ENCODE measurements at places on chromosomes 5 and 9.

DNA sequence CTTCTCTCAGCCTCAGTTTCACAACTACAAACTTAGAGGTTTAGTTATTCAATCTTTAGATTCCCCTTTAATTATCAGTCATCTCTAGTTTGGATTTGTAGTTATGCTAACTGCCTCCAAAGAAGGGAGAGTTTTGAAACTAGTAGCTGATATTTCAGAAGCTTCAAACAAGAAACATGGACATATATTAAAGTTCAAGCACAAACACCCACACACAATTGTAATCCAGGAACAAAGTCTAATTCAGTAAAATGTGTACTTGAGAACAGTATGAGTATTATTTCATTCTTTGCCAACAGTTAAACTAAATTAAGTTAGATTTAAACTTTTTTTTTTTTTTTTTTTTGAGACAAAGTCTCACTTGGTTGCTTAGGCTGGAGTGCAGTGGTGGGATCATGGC, 71.2 kb upstream of the ABCA1 start:
- DNase-seq = no peak

DNA sequence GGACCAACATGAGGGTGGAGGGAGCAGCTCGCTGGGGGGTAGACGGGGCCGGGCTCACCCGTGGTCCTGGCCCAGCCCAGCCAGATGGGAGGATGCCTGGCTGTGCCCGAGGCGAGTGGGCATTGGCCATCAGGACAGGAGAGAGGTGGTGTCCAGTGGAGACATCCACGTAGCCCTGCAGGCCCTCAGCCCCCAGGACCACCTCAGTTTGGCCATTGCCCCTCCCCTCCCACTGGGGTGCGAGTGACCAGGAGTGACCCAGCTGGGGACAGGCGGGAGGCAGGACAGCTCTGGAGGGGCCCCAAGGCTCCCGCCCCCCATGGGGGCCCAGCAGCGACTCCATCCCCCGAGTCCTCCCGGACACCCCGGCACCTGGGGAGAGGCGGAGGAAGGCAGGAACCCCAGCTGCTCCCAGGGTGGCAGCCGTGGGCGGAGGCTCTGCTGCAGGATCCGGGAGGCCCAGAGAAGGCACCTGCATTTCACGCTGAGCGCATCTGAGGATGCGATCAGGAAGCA, 8.3 kb downstream of the NOXA1 start:
- DNase-seq = no peak

DNA sequence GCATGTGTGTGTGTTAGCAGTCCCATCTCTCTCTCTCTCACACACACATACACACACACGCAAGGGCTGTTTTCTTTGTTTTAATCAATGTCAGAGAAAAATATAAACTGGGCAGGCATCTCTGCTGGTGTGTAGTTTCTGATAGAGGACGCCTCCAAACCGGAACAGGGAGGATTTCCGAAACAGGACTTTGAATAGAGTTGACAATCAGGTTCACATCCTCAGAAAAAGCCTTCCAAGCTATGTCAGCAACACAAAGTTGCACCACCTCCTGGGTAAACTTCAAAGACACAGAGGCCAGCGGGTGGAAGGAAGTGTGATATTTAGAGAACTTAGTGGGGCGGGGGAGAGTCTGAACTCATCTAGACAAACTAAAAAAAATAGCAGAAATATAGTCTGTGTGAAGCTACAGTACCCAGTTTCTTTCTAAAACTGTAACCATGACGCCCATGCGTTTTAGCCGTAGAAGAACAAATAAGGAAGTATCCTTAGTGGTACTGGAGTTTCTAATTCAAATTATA, 1.2 kb downstream of the ST8SIA4 start:
- peak; percentile 9 for DNase-seq

GRCh38 chr5:14968796-14969195, 97.2 kb upstream of the ANKH start:
- DNase-seq = no peak

DNA sequence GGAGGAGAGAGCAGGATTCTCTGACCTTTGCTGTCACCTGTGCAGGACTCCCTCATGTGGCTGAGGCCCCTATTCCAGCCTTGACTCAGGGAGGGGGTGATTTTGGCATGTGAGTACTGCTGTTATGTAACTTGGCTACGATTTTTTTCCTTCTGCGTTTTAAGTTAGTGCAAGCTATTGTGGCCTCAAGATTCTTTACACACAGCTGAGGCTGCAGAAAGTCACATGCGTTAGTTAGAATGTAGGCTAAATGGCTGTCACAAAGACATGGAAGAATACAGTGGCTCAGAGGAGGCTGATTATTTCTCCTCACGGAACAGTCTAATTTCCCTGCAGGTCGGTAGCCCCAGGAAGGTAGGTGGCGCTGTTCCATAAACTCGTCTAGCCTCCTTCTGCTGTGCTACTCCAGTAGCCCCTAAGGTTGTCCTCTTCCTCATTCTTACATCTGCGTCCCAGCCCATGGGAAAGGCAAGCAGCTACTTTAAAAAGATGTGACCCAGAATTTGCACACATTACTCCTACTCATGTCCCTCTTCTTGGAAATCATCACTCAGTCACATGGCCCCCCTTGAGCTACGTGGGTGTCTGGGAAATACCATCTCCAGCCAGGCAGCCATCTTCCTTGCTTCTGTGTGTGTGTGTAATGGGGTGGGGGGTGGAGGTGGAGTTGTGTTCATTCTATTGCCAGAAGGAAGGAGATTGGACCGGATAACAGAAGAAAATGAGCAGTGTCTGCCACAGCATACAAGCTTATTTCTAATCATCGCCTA, 486.6 kb downstream of the CCDC171 start:
- DNase-seq = no peak

DNA sequence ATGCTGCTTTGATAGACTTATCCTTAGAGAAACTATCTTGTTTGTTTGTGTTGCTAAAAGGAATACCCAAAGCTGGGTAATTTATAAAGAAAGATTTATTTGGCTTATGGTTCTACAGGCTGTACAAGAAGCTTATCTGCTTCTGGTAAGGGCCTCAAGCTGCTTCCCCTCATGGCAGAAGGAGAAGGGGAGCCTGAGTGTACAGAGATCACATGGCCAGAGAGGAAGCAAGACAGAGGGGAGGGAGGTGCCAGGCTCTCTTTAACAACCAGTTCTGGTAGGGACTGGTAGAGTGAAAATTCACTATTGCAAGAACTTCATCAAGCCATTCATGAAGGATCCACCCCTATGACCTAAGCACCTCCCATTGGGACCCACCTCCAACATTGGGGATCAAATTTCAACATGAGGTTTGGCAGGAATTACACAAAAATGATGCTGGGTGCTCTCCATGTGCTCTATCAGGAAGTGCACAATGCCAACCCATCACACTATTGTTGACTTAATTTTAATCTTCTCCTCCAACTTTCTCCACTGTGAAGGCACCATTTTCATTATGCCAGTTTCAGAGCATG, 115.1 kb upstream of the SHB start:
- DNase-seq = no peak

DNA sequence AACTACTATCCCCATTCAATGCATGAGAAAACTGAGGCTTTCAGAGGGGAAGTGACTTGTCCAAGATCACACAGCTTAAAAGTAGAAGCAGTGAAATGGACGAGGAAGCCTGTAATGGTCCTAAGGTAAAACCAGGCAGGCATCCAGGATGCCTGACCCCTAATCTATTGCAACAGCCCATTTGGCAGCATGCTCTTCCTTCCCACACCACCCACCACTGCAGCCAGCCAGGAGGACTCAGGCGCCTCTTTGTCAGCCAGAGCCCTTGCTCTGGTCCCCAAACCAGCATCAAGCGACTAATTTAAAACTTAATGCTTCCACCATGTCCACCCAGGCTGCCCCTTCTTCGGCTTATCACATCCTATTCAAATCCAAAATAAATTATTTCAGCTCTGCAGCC, 541.6 kb downstream of the CDK5RAP2 start:
- no peak for DNase-seq

DNA sequence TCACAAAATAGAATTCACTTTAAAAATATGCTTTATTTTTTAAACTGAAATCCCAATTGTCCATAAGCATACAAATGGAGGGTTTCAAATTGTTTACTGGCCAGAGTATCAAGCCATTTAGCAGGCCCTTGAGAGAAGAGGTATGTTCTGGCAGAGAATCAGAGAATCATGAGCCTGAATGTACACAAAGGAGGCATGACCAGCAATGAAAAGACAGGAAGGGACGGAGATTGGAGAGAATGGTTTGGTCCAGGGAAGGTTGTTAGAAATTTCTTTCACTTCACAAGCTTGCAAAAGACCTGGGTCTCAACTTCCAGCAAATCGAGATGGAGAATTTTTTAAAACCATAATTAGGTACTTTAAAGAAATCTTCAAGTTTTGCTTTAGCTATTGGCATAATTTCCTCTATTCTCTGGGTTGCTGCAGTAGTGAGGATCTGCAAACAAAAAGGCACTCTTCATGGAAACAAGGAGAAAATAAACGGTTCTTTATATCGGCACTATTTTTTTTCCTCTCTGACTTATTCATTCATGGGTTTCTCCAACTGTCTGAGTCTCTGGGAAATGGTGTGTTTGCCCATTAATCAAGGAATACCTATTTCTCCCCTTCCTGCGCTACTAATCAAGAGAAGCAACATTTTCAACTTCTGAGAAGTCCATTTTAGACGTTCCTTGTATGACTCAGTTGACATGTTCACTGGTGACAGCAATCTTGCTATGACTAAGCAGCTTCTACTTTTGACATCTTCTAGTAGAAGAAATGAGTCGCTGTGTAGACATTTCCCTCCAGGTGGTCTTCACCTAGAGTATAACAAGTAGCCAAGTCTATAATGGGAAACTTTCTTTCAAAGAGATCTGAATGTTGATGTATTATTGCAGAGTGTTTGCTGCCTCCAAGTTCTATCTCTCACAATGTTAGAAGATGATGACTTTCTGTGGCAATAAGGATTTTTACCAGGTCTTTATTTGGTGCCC, 23.1 kb upstream of the ERCC6L2 start:
- no peak for DNase-seq

GRCh38 chr5:173497685-173498084, 118.8 kb downstream of the BOD1 start:
- DNase-seq = no peak
